ENCODE measurements at places on chromosomes 7 and 10.

DNA sequence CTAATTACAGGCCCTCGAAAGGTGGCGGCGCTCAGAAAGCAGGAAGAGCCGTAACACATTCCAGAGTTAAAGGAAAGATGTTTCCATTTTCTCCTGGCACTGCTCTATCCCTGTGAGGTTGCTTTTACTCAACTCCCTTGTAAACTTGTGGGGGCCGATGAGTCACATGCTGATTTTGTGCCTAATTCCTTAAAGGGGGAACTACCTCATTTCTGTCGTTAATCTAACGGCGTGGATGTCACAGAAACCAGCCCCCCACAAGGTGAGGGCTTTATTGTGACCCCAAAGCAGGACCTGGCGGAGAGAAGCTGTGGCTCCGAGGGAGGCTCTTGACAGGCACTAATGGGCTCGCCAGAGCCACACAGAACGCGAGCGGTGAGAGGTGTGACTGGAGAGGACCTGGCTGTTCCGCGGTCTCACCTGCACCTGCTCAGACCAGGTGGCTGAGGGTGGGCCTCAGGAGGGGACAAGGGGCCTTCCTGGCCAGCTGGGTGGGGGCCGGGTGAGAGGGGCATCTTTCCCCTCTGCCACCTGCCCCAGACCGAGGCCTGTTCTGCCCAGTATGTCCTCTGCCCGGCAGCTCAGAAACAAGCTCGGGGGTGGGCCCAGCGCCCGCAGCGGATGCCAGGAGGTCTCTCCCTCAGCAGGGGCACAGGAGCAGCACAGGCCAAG is 50.9 kb downstream of the CALML3 start:
- no peak for DNase-seq

DNA sequence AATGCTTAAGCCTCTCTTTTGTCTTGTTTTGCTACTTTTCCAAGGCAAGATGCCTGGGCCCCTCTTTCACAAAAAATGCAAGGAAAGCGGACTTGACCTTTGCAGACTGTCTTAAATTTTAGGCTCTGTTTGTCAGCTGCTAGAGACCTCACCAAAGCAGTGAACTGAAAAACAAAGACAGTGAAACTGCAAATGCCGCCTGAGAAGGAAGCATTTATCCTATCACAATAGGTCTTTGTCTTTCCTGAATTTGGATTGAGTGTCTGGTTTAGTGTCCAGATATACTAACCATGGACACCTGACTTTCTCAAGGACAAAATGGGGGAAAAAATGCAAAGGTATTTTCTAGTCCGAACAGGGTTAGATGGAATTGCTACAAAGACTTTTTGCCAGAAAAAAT is 256.9 kb downstream of the INHBA start:
- DNase-seq = no peak

- no peak for DNase-seq
These were observed 82.4 kb downstream of the CREM start for GRCh38 chr10:35208949-35209613.

GRCh38 chr7:155120460-155120859 is 50.3 kb downstream of the HTR5A start:
- no peak for DNase-seq

GRCh38 chr7:116340943-116341907 is 130.9 kb downstream of the TES start:
- DNase-seq = no peak

- DNase-seq = no peak
These were observed 31.6 kb upstream of the SUN1 start for GRCh38 chr7:800692-801091.

GRCh38 chr10:7397049-7398035 is 13.5 kb downstream of the SFMBT2 start:
- no peak for DNase-seq

DNA sequence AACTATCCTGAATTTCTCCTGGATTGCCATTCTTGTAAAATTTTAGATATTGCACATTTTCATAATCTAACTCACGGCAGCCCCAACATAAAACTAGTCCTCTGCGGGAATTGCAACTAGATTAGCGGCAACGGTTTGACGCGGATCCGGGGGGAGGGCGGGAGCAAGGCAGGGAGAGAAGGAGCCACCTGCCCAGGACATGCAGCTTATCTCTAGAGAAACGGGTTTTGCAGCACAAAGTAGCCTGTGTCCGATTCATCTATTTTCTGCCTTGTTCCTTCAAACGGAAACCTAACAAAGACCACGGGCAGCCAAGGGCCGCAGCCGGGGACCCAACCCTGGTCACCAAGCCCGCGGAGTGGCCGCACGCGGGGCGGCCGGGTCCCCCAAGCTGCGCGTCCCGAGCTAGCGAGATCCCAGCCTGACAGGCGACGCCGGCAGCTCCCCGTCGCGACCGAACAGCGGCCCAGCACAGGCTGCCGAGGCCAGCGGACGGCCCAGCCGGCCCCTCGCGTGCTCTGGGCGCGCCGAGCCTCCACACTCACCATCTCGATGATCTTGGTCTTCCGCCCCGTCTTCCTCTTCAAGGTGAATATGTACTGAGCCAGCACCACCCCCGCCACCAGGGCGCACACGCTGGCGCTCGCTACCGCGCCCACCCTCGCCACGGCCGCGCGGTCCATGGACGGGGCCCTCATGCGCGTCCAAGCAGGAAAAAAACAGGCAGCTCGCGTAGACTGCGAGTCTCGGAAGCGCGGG is at the start of gene NT5C3A:
Gene NT5C3A, minus strand, starts transcription at position 754 of the 759 bp plus-strand sequence. Its CDS starts 71 bp downstream, at position 683.
- DNase-seq = no peak

- DNase-seq = no peak
These were observed 64.2 kb downstream of the PRLHR start for GRCh38 chr10:118531105-118531852.

DNA sequence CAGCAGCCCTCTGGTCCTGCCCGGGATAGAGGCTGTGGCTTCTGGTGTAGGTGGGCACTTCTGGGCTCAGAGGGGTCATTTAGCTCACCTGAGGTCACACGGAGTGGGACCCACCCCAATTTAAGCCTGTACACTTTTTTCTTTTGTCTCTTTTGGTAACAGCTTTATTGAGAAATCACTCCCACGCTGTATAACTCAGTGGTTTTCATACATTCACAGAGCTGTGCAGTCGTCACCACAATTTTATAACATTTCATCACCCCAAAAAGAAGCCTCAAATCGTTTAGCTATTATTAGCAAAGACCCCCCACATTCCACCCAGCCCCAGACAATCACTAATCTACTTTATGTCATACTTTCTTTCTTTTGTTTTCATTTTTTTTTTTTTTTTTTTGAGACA is 62.3 kb downstream of the LHPP start:
- DNase-seq = no peak

DNA sequence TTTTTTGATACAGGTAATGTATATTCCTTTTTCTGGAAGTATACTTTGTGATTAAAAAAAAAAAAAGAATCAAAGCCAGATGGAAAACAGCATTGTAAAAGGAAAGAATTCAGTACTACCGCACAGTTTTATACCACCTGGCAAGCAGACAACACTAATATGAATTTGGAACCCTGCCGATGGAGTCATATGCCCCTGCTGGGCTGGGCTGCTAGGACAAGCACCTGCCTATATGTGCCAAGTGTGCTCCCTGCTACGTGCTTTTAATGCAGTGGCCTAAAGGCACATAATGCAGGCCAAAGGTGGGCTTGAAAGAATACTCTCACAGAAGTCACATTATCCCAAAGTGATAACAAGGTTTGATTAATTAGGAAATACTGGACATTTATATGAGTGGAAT is 29.8 kb upstream of the WAC start:
- no peak for DNase-seq

- no peak for DNase-seq
These were observed 118.8 kb downstream of the JAZF1 start for GRCh38 chr7:28061824-28062196.

GRCh38 chr10:96072674-96073073 is 29.3 kb downstream of the CCNJ start:
- no peak for DNase-seq
